DMS53 (cell line): ENCODE measurements at places on chromosomes 5 and 9.

DNA sequence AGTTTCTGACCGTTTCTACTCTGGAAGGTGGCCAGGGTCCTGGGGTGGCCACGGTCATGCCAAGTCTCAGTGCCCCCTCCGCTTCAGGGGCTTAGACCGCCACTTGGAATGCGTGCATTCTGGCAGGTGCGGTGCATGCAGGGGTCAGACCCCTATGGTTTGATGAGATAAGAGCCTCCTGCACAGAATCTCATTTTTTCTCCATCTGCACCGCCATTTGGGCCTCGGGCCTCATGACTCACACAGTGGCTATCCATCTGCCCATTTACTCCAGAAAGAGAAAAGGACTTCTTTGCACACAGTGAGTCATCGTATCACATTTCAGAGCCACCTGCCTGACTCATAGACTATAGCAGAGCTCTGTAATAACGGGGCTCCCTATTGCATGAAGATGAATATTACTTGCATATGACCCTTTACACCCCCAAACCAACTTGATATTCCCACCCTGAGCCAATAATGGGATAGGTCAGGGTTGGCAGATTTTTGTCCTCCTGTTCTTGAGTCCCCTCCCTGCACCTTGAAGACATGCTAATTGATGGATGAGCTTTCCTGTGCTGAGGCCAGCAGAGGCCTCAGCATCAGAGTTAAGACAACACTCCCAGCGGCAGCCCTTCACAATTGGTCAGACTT, 157.4 kb downstream of the NR3C1 start:
- DNase-seq, result peak; percentile 98

GRCh38 chr9:29214154-29214689, 1640.9 kb upstream of the C9orf72 start:
- peak; percentile 78 for DNase-seq

DNA sequence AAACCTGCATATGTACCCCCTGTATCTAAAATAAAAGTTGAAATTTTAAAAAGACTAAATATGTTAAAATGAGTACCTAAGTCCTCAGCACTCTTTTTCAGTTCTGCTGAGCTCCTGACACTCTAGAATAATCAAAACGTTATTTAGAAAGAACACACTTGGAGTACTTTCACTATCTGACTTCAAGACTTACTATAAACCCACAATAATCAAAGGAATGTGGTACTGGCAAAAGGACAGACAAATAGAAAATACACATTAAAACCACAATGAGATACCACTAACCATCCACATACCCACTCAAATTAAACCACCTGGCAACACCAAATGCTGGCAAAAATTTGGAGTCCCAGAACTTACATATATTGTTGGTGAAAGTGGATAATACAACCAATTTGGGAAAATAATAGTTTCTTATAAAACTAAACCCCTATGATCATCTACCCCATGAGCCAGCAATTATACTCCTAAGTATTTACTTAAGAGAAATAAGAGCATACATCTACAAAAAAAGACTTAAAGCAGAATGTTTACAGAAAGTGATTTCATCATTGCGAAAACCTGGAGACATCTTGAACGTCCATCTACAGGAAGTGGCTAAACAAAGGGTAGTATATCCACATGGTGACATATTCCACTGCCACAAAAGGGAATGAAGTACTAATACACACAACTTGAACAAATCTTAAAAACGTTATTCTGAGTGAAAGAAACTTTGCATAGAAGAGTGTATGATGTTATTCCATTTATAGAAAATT, 12.8 kb upstream of the PRSS3 start:
- peak; percentile 38 for DNase-seq

GRCh38 chr5:23483090-23483489, 24.3 kb upstream of the PRDM9 start:
- DNase-seq, result no peak

DNA sequence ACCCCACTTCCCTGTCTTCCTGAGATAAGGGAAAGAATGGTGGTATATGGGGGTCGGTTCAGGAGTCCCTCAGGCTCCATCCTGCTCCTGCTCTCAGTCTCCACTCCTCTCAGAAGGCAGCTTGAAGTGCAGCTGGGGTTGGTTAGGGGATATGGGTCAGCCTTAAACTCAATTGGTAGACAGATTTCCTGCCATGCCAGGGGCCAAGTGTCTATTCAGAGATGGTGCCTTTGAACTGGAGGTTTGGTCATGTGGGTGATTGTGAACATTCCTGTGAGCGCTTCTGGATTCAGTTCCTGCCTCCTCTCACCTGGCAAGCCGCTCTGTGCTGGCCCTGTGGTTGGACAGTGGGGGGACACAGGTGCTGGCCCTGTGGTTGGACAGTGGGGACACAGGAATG, 35.1 kb downstream of the CACNA1B start:
- DNase-seq, result no peak

DNA sequence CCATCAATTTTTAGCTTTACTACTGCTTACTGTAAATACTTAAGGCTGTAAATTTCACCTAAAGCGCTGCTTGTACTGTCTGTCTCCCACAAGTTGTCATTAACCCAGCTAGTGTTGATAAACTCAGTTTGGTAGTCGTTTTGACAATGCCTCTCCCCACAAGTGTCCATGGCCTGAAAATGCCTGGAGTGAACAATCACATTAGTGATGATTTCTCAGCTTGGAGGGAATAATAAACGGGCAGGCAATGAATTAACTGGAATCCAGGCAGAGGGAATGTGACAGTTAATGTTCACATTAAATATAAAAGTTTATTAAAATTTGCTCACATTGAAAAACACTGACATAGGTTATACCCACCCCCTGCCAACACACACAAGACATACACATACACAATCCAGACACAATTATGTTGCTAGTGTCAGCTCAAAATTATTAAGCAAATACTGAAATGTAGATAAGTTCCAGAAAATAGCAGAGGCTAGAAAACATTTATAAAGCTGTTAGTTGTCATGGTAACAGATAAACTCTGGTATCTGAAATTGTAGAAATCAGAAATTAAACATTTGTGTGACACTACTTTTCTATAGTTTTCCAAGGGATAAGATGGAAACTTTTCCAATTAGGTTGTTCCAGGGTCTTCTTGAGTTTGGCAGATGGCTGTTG, 341.9 kb downstream of the DIRAS2 start:
- no peak for DNase-seq

DNA sequence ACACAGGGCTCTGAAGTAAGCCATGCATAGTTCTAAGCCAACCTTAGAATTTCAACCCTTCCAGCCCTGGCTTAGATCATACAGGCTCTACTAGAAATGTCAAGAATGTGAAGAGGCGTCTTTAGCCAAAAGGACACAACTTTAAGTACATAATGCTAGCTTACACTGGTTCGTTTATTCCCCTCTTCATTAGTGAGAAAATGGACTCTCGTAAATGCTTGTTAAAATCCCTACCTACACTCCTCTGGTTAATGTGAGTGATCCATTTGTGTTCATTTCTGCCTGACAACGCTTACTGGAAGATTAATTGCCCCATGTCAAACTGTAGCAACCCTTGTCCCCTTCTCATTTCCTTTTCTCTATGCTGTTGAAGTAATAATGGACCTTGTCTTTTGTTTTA, 149.3 kb upstream of the POU5F2 start:
- DNase-seq, result no peak

DNA sequence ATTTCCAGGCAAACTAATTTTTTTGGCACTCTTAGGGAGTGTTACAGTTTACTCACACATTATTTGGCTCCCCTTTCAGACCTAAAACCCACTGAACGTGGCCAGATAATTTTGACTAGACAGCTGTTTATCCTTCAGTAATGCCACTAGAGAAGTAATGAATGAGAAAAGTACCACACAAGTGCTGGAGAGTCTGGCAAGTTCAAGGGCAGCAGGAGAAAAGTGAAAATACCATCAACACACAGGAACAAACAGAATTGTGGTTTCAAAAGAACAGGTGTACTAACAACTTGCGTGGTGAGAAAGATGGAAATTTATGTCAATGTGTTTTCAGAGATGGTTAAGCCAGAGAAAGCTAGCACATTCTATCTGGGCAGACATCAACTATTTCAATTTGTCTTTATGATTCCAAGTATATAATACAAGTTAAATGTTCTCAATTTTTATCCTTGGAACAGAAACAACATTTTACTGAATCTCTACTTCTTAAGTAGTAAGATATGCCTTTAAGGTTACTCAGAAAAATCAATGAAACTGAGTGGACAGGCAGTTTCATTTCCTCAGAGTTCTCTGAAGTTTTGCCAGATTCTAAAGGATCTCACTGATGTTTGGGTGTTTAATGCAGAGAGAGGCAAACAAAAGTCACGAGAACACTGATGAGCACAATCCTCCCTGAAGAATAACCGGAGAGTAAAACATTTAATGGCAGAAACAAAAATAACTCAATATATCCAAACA, 91.0 kb downstream of the ARSB start:
- peak; percentile 61 for DNase-seq

GRCh38 chr9:117745598-117745997, 41.4 kb downstream of the TLR4 start:
- no peak for DNase-seq

GRCh38 chr9:82488313-82489200, 500.0 kb downstream of the SPATA31D1 start:
- no peak for DNase-seq

DNA sequence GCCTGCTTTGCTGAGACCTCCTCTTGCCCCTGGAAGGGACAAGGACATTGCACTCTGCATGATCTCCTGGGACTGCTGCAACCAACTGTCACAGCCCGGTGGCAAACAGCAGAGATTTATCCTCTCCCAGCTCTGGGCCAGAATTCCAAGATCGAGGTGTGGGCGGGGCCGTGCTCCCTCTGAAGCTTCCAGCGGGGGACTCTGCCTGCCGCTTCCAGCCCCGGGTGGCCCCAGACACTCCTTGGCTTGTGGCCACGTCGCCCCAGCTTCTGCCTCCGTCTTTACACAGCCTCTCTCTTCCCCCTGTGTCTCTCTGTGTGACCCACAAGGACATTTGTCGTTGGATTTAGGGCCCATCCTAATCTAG, 67.1 kb downstream of the COL5A1 start:
- DNase-seq, result no peak

DNA sequence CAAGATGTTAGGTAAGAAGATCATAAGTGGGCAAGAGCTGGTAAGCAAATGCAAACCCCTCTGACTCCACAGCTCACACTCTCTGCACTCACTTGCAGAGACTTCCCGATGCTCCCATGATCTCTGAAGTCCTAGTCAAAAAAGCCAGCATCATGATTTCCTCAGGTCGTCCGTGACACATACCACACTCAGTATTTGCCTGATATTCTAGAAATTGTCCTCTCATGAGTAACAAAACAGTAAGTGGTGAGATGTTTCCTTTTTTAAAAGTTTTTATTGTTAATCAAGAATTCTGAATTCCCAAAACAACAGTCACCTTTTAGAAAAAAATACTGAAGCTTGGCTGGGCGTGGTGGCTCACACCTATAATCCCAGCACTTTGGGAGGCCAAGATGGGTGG, 194.6 kb downstream of the DENND1A start:
- DNase-seq, result no peak

GRCh38 chr5:82234885-82235284, 43.3 kb downstream of the RPS23 start:
- DNase-seq, result no peak

DNA sequence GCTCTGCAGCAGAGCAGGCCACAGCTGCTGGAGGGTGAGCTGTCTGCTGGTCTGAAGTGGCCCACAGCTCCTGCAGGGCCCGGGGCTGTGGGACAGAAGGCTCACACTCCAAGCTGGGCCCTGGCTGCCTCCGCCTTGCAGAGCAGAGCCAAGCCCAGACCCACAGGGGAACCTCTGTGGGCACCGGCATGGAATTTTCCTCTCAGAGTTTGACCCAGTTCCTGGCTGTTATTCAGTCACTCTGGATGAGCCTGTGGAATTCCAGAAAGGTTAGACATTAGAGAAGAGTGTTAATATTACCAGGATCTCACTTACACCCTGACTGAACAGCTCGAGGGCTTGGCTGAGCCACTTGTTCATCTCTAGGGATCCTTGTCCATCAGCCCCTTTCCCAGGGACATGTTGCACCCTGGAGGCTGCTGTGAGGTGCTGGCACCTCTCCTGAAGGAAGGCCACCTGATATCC, 17.5 kb downstream of the IL9 start:
- no peak for DNase-seq

DNA sequence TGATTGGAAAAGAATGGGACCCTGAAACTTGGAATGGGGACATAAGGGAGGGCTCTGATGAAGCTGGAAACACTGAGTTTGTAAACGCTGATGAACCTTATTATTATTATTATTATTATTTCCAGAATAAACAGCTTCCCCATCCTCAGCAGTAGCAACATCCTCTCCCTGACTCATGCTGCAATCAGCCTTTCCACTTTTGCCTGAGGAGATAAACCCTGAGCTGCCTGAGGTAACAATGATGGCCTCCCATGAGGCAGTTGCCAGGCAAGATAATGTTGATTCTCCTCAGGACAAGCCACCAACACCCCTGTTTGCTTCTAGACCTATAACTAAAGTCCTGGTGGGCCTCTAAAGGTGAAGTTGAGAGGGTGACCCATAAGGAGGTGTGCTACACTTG, 139.2 kb upstream of the ATP10B start:
- no peak for DNase-seq

GRCh38 chr5:55407984-55408383, 100.2 kb downstream of the MTREX start:
- no peak for DNase-seq

- no peak for DNase-seq
Observed at GRCh38 chr5:99068944-99069650, 140.3 kb upstream of the CHD1 start.

DNA sequence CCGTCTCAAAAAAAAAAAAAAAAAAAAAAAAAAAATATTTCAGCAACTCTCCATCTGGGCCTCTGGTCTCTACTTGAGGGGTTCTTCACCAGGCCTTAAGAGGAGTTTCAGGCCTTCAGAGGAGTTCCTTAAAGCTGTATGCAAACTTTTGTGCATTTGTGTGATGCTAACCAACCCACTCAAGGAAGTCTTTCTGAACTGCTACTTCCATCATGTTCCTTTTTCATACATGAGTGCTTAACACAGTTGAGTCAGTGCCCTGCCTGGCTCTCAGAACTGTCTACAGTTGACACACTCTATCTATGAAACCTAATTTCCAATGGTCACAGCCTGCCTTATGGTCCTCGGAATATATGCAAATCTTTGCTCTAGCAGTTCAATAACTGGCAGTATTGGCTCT, 146.5 kb downstream of the MEF2C start:
- DNase-seq, result no peak

DNA sequence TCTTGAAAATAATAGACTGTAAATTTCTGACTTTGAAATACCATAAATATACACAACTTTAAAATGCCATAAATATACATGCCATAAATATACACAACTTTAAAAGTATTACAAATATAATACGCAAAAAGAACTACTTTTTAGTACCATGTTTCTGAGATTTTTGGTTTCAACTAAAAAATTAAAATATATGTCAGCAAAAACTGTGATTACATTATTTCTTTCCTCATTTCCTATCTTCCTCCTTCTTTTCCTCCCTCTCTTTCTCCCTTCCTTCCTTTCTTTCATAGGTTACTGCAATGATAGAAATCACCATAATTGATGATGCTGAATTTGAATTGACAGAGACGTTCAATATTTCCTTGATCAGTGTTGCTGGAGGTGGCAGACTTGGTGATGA, 200.5 kb downstream of the ADGRV1 start:
- no peak for DNase-seq

- no peak for DNase-seq
Observed at GRCh38 chr5:1144089-1144488, 32.2 kb upstream of the SLC12A7 start.

GRCh38 chr9:123395689-123396511, 39.9 kb downstream of the CRB2 start:
- no peak for DNase-seq
